ENCODE measurements at places on chromosomes 4 and X.

GRCh38 chr4:36088542-36088941 is 155.8 kb downstream of the ARAP2 start:
- DNase-seq: no peak

- DNase-seq: peak; percentile 70
Observed at GRCh38 chrX:51802917-51803688, 59.9 kb downstream of the GSPT2 start.

- no peak for DNase-seq
Observed at GRCh38 chrX:123518791-123519190, 214.1 kb downstream of the THOC2 start.

DNA sequence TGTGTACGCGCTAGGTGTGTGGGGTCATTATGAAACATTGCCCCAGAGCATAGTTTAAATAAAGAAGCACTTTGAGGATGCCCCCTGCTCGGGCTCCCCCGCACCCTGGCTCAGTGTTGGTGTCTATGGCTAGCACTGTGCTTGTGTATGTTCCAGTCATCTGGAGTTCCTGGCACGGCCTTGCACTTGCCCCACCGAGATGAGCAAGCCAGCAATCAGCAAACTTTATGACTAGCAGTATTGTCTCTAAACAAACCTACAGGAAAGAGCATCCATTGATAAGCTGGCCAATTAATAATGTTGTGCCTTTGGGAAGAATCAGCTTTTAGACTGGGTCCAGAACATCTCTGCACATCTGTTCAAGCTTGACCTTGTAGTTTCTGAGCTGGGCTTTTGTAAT is 707 bp upstream of the SHROOM4 start:
- DNase-seq: no peak

- no peak for DNase-seq
Observed at GRCh38 chrX:107445146-107445545, 4.3 kb upstream of the FRMPD3 start.

GRCh38 chrX:48782795-48783194 is 3.6 kb upstream of the GATA1 start:
- no peak for DNase-seq

DNA sequence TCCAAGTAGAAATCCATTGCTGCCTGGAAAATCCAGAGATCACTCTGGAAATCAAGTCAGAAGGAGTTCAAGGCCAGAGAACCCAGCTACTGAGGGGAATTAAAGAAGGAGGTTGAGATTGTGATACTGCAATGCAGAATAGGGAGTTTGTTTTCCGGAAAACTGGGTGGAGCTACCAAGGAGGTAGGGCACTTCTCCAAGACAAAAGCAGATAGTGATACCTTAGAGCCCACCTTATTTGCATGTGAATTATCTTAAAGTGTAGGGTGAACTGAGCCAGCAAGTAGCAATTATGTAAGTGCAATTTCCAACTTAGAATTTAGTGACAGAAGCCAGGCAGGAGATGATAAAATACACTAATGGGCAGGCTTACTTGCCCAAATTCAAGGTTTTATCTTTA is 178.9 kb downstream of the MID1 start:
- no peak for DNase-seq

DNA sequence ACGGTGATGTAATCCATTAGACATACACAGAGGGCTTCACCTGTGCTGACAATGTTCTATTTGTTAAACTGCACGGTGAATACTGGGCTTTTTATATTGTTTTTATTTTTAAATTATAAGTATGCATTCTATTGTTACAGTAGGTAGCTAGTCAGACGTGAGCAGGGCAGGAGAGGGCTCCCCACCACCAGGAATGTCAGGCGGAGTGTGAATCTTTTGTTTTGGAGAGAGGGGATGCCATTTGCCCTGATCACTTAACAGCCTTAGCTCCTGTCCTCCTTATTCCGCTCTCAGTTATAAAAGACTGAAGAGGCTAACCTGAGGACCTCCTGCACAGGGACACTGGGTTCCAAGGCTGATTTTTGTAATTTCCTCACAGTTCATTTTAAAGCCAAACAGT is 151.6 kb upstream of the TAPT1 start:
- no peak for DNase-seq
